SJCRH30 (cell line): ENCODE measurements at places on chromosomes 6 and 20.

DNA sequence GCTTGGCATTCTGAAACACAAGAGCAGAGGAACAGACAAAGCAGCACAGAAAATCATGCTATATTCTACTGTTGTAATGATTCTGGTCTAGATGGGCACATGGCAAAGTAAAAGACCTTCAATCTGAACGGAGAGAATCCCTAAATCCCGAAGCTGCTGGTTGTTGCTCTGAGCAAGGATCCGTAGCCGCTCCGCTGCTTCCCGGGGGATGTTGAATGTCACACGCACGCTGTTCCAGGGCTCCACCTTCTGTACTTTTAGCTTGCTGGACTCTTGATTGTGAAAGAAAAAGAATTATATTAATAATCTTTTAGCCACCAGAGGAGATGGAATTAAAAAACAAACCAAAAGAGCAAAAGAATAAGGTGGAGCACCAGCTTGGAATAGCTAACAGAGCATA lies 49.3 kb downstream of the NCOA6 start:
- no peak for DNase-seq

DNA sequence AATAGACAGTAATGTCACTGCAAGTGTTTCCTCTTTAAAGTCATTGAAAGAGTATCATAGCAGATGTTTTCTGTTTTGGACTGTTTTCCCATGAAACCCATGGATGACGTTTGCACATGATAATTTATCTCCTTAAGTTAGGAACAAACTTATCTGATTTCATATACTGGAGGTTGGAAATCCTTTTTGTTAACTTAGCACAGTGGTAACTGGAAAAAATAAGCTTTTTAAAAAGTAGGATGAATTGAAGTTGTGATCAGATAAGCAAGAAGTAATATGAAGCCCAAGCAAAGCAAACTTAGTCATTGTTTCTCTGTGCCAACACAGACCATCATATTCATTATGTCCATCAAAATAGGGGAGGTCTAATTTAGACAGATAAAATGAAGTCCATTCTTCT lies 61.6 kb downstream of the PLCB4 start:
- no peak for DNase-seq

DNA sequence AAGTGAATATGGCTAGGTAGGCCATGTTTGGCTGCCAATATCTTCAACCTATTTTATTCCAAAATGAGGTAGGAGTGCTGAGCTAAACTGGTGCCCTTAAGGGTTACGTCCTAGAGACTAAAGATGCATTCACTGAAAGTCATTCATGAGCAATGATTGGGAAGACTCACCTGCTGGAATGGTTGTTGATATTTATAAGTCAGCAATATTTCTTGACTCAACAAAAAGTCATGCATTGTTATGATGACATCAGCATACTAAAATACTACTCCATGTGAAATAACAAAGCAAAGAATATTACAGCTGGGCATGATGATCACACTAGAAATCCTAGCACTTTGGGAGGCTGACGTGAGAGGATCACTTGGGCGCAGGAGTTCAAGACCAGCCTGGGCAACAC lies 17.6 kb upstream of the NUP153 start:
- no peak for DNase-seq

GRCh38 chr6:79671600-79672266 lies 40.6 kb downstream of the SH3BGRL2 start:
- DNase-seq = no peak

- no peak for DNase-seq
Observed at GRCh38 chr6:6844530-6844929, 256.0 kb downstream of the LY86 start.

DNA sequence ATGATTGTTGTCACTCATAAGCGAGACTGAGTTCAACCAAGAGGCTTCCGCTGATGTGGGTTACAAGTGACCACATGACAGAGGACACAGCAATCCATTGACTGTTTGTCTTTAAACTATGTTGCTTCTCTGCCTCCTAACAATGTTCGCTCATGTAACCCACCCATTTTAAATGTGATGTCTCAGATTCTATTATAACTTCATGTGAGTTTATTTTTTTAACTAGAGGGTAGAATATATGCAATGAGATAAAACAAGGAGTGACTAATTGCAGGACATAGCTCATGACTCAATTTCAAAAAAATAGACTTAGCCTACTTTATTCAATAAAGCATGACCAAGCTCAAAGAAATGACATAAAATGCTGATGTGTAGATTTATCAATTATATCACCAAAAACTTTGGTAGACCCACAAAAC lies 119.2 kb upstream of the SASH1 start:
- DNase-seq = no peak

DNA sequence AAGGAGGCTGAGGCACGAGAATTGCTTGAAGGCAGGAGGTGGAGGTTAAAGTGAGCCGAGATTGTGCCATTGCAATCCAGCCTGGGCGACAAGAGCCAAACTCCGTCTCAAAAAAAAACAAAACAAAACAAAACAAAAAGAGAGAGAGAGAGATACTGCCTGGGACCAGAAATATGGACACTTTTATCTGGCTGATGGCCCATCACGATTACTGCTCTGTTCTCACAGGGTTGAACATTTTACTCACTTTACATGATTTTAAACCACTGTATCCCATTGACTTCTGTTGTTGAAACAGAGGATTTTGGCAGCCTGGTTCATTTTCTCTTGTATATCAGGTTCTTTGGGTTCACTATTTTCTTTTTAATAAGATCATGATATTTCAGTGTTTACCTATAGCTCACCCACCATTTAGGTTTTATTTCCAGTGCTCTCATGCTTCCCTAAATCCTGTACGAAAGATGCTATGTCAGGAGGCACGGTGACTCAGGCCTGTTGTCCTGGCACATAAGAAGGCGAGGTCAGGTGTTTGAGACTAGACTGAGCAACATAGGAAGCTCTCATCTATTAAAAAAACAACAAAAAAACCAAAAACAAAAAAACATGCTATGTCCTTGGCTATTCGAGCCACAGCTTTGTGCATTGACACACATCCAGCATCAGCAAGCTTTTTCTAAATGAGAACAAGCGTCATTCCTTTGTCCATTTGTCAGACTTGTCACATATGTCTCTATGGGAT lies 34.5 kb upstream of the RREB1 start:
- DNase-seq = no peak
